Calu3 (cell line): ENCODE measurements at places on chromosomes 2 and 18. TPM values are rescaled to one million over a fixed set of nuclear protein-coding genes. Genes with fewer than 3 reads are reported as not detected.

- no peak for DNase-seq
These were observed 63.5 kb upstream of the THOC1 start for GRCh38 chr18:331221-331821.

- DNase-seq, result no peak
These were observed 91.7 kb upstream of the MMADHC start for GRCh38 chr2:149679286-149679685.

- DNase-seq, result no peak
These were observed 91.3 kb downstream of the ACVR1 start for GRCh38 chr2:157784823-157785175.

DNA sequence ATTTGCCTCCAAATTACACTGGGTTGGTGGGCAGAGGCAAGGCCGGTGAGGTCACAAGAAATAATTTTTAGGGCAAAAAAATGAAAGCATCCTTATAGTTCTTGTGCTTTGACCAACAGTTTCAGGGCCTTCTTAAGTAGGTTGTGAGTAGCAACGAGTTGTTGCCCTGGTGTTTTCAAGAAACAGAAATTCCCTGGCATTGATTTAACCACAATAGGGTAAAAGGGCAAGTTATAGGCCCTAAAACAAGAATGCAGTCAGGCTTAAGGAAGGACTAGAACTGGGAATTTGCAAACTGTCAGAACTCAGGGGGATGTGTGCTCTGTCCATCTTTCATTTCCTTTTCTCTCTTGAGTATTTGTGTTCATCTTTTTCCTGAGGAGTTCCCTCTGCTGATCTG lies 46.1 kb upstream of the STPG4 start:
- no peak for DNase-seq

CPO gene
- 0.40 TPM in 1 of 2 replicates, not detected in the other for total RNA-seq

GRCh38 chr2:225074366-225074765 lies 32.1 kb upstream of the DOCK10 start:
- no peak for DNase-seq

DNA sequence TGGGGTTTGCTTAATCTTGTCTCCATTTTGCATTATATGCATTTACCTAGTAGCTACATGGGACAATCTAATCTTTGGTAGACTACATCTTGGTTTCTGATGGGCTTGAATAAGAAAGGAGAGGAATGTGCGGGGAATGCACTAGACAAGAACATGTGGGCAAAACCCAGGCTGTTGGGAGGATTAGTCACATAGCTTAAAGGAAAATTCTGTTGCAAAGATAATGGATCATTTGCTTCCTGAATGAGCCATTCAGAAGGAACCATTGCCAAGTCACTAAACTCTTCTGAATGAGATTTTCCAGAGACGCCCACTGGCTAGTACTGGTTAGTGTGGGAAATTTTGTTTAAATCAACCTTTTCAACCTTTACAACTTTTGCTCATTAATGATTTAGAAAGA lies 84.8 kb downstream of the OSBPL6 start:
- no peak for DNase-seq

DNA sequence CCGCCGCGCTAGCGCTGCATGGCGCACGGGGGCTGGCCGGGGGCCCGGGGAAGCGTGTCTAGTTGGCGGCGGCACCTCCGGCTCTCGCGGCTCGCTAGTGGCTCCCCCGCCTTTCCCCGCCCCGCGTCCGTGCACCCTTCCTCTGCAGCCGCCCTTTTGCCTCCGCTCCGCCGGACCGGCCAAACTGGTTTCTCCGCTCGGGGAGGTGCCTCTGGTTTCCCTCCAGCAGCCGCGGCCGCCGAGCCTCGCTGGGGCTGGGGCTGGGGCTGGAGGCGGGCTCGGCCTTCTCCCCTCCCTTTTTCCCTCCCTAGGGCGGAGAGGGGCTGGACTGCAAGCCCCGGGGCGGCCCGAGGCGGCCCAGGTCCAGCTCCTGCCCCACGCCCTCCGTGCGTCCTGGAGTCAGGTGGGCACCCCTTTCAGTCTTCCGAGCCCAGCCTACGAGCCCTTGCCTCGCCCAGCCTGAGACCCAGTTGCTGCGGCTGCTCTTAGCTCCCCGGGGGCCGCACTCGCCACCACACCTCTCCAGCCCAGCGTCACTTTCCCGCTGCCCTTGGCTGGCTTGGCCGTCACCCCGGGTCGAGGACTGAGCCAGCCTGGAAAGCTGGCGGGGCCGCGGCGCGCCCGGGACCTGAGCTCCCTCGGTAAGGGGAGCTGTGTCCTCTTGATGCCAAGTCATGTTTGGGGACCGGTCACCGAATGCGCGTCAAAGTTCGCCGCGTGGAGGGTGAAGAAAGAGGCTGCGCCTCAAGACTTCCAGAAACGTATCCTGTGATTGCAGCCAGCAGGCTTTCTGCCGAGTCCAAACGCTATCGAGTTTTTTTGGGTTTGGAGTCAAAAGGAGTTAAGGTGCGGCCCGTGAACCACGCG lies at the start of gene ATP8B1:
TSS of gene ATP8B1 (minus strand) at position 213 of the 867 bp plus-strand sequence. CDS start 71,508 bp downstream, outside the sequence.
- DNase-seq, result peak; percentile 99

DNA sequence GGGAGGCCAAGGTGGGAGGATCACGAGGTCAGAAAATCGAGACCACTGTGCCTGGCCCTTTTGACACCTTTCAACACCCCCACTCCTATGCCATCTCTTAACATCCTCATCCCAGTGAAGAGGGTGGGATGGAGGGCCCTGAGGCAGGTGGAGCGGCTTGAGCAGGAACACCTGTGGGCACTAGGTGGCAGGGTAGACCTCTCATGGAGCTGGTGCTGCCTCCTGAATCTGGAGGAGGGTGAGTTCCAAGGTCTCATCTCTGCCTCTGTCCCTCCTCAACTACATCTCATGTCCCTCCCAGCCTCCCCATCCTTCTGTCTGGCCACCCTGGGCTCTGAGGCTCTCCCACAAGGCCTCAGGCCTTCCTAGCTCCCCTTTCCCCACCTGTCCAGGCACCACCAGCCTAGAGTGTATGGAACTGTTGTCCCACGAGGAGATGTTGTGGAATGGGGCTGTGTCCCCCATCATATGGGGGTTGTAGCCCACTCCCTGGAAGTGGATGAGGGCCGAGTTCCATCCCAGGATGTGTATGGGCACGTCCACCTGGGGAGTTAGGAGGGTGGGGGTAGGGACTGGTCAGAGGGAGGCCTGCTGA lies 17.0 kb upstream of the CRYBA2 start:
- DNase-seq, result peak; percentile 73

GRCh38 chr2:62231541-62231940 lies 35.6 kb downstream of the B3GNT2 start:
- DNase-seq, result no peak

PFN4 gene
- 0.64 TPM in 1 of 2 replicates, not detected in the other for total RNA-seq

DNA sequence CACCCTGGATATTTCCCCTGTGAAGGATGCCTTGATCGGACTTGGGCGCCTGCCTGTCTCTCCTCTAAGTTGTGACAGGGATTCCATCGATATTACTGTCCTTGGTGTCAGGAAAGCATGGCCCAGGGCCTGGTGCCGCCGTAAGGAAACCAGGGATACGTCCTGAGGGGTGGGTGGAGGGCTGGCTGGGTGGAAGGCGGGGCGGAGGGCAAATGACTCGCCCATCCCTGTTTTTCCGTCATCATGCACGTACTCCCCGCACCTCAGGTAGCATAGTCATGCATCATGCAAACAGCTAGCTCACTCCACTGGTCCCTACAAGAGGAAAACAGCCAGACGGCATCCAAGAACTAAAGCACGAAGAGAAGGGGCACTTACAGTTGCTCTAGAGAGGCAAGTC lies 57.1 kb downstream of the PXDN start:
- no peak for DNase-seq

FSHR gene
- total RNA-seq, result not detected in 2 replicates

- no peak for DNase-seq
These were observed 38.3 kb downstream of the SFXN5 start for GRCh38 chr2:73033142-73033765.
